ENCODE measurements at places on chromosomes 3 and 15.

DNA sequence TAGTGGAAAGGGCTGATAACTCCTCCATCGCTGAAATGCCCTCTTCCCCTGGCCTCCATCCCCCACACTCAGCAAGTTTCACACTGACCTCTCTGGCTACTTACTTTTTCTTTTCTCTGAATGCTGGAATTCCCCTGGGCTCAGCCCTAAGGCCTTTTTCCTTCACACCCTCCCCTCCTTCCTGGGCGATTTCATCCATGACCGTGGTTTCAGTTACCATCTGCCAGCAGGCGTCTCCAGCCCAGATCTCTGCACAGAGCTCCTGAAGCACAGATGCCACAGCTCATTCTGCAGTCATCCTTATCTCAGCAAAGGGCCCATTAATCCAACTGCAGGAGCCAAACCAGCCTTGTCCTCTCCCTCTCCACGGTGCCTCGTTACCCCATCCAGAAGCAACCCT lies 114.0 kb downstream of the RFTN1 start:
- no peak for DNase-seq

- DNase-seq, result no peak
These were observed 686 bp downstream of the MYRIP start for GRCh38 chr3:39809995-39810595.

DNA sequence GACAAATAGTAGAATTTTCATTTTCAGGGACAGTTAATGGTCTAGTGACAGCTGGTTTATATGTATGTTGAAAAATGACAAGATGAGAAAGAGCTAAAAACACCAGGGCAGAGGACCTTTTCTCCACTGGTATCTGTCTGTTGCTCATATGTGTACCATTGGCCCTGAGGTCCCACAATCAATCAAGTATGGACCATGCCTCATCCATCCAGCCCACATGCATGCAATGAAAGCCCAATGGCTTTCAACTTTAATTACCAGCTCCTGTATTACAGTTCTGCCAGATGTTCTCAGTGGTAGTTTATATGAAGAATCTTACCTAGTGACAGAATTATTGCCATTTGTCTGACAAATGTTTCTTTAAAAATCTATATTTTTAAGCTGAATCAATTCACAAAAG lies 234.1 kb downstream of the ZMAT3 start:
- no peak for DNase-seq

DNA sequence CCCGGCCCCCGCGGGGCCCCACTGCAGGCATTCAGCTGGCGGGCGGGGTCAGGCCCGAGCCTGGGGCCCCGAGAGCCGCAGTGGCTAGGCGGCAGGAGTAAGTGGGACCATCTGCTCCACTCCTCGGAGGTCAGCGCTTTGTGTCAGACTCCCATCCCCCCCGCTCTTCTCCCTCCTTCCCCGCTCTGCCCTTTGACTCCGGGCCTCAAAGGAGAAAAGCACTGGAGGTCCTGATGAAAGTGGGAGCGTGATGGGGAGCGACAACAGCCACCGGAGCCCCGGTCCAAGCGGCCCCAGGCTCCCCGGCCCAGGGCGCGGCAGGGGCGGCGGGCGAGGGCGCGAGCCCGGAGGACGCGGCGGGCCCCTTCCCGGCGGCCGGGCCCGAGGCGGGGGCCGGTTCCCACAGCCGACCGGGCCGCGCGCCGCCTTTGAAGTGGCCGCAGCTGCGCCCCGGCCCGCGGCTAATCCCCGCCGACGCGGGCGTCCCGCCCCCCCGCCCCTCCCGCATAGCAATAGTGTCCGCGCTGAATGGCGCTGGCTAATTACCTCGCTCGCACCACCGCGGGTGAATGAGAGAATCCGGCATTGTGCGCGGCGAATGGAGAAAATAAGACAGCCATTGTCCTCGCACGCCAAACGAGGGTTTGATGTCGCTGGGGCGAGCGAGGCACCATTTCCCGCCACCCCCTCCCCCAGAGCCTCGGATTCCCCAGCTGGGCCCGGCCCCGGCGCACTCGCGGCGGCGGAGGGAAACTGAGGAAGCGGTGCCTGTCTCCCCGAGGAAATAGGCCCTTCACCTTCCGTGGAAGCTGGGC lies 22.4 kb downstream of the IGDCC3 start:
- DNase-seq, result peak; percentile 41

- DNase-seq, result no peak
These were observed 727.7 kb downstream of the NTRK3 start for GRCh38 chr15:87528873-87529272.

GRCh38 chr3:120021523-120021922 lies 72.7 kb downstream of the GSK3B start:
- DNase-seq, result no peak

DNA sequence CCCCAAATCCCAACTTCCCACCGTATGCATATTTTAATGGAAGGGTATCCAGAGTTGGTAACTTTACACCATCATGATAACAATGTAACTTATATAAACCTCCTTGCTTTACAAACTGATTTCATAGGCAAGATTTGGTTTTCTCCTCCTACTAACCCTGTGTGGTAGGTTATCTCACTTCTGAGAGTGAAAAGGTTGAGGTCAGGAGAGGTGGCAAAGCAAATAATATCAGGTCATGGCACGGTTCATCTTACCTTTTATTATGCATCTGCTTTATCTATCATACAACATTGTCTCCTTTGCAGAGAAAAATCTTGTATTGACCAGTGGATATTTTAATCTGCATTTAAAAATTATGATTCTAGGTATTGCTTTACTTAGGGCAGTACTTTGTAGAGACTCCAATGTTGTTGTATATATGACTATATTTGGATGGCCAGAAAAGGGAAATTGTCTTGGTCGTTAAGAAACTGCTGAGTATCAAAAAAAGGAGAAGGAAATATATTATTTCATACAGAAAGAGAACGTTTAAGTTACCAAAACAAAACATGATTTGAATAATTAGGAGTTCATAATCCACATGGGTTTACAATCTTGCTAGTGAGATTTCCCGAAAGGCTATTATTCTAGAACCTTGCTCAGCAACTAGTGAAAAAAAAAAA lies 30.4 kb downstream of the NFKBIZ start:
- no peak for DNase-seq

DNA sequence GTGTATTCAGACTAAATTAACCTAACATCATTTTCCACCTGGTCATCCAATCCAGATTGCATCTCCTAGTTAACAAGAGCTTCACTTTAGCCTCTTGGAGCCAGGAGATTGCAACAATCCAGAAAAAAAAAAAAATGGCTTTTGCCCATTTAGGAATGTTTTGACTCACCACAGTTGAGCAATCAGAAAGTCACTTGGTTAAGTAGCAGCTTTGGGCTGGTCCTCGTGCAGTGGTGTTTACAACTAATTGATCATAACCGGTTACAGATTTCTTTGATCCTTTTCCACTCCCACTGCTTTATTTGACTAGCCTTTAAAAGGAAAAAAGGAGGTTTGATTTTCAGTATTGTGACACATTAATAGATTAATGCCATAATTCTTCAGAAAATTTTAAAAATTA lies 688.8 kb upstream of the CCDC54 start:
- DNase-seq, result no peak

DNA sequence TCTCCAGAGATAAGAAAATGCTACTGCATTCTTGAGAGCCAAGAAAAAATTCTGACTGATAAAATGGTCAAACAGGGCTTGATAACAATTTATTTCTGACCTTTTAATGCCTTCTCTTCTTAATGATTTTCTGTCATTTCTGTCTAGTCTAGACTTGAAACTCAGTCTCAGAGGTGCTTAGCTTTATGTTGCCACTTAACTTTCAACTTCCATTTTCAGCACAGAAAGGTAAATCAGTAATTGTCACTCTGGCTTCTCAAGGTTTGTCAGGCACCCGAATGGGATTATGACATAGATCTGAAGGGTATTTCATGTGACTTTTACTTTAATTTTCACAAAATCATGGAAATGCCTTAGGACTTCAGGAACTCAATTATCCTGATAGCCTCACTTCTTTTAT lies 155.4 kb upstream of the GBE1 start:
- no peak for DNase-seq

- DNase-seq, result no peak
These were observed 26.9 kb upstream of the ADCY5 start for GRCh38 chr3:123475786-123476185.
